ENCODE measurements at places on chromosomes 4 and X.

DNA sequence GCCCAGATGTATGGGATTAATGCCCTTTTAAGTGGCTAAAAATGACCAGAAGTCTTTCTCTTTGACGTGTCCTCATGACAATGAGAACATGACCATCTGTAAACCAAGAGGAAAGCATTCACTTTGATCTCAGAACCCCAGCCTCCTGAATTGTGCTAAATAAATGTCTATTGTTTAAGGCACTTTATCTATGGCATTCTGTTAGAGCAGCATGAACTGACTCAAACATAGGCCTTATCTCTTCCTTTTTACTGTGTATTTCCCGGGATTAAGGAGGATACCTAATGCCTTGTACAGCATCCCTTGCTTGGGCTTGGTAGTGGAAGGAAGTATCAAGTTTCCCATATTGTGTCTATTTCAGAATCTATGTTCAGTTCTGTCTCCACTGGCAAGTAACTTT lies 47.2 kb upstream of the HS3ST1 start:
- DNase-seq, result no peak

- DNase-seq, result no peak
Measured at GRCh38 chrX:129696463-129697155, 41.9 kb upstream of the APLN start.

GRCh38 chr4:140331876-140332275 lies 41.6 kb upstream of the SCOC start:
- DNase-seq, result no peak

DNA sequence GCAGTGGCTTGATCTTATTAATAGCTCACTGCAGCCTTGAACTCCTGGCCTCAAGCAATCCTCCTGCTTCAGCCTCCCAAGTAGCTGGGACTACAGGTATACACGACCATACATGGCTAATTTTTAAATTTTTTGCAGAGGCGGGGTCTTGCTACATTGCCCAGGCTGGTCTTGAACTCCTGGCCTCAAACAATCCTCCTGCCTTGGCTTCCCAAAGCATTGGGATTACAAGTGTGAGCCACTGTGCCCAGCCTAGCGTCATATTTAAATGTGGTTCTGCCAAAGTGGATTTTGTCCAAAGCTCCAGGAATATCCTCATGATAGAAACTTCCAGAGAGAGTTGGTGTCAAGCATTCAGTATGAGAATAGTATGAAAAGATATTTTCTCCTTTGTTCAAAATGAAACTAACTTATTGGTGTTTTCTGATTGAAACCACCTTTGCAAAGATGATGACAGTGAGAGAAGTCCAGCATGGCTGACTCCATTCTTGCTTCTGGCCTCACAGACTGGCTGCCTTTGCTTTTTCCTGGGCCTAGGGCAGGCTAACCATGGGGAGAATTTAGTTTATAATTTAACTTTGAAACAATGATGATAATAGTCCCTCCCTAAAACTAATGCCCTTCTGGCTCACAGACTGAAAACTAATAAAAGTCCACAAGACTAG lies 129.0 kb downstream of the C4orf51 start:
- peak; percentile 24 for DNase-seq

- no peak for DNase-seq
Measured at GRCh38 chr4:128354205-128354821, 66.7 kb upstream of the PGRMC2 start.

DNA sequence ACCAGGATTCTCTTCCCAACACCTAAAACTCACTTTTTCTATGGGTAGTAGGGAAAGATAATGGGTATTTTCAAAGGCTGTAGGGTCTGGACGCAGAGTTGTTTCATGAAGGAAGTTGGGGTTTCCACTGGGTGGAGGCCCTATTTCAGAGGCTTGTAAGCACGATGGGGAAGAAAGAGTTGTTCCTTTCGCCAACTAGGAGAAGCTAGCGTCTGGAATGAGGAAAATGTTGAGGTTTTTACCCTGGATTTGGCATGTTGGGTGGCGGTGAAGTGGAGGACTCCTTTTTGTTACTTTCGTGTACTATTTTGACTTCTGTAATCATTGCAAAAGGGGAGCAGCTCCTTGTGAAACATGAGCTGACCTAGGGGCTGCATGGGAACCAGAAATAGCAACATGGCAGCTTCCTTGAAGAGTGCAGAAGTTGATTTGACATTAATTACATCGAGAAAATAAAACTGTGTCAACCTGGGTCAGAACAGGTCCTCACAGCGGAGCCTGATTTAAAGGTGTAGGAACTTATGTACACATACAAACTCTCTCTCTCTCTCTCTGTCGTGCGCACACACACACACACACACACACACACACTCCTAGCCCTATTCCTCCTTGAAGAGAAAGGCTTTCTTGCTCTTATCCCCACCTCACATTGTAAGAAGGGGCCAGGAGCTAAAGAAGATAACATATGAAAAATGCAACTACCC lies 19.1 kb downstream of the VSIG4 start:
- no peak for DNase-seq

All from activated CD4-positive, alpha-beta T cell treated with anti-CD3 and anti-CD28 coated beads for 48 hours (primary cell).